ENCODE measurements at places on chromosomes 7 and 10. TPM values are rescaled to one million over a fixed set of nuclear protein-coding genes. Genes with fewer than 3 reads are reported as not detected.

The SDK1 gene
- 0.78 TPM for total RNA-seq

The COX15 gene
- total RNA-seq, result 36.1 TPM

The ENO4 gene
- 0.13 TPM for total RNA-seq

The MACROH2A2 gene
- total RNA-seq, result 4.6 TPM

The ARHGEF35 gene
- total RNA-seq, result 1.3 TPM

The RBM20 gene
- total RNA-seq, result 2.4 TPM

The SPDYE6 gene
- total RNA-seq, result not detected

The PGAM2 gene
- total RNA-seq, result 3.3 TPM

The INHBA gene
- 67.4 TPM for total RNA-seq

The MET gene
- 55.3 TPM for total RNA-seq

The GATA3 gene
- total RNA-seq, result not detected

The MALRD1 gene
- total RNA-seq, result 0.07 TPM

The CDNF gene
- 2.6 TPM for total RNA-seq

The LBX1 gene
- total RNA-seq, result not detected

The ZNF789 gene
- total RNA-seq, result 3.6 TPM

The SLC39A12 gene
- total RNA-seq, result not detected
